ENCODE measurements at places on chromosomes 13 and 19. TPM values are rescaled to one million over a fixed set of nuclear protein-coding genes. Genes with fewer than 3 reads are reported as not detected.

DNA sequence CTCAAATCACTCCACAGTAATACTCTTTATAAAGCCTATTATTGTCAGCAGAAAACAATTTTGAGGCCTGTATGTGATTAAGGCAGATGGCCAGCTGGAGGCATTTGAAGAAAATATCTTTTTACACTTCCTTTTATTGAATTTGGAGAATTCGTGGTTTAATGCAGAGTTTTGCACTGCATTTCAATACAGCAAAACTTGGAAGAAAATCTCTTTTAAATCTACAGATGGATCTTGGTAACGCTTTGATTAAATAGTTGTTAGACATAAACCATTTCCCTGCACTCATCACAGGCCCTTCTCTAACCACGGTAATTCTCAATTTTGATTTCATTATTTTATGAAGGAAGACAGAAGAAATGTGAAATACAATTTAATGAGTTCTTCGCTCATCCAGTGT lies 185.7 kb downstream of the RFC3 start:
- DNase-seq: no peak

DNA sequence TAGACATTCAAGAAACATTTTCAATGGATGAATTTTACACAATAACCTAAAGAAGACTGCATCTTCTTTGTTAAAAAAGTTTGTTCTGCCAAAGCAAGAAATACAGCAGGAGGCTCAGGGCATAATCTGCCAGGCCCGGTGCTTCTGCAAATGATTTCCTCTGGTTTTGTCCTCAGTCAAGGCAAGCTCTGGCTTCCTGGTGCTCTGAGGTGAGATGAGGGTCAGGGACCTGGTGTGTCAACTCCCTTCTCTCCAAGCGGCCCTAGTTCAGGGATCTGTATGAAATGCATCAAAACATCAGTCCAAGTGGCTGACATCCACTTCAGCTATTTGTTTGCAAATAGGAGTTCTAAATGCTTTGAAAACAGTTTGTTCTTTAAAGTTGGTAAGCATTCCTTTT lies 31.6 kb downstream of the LACC1 start:
- DNase-seq: no peak

DNA sequence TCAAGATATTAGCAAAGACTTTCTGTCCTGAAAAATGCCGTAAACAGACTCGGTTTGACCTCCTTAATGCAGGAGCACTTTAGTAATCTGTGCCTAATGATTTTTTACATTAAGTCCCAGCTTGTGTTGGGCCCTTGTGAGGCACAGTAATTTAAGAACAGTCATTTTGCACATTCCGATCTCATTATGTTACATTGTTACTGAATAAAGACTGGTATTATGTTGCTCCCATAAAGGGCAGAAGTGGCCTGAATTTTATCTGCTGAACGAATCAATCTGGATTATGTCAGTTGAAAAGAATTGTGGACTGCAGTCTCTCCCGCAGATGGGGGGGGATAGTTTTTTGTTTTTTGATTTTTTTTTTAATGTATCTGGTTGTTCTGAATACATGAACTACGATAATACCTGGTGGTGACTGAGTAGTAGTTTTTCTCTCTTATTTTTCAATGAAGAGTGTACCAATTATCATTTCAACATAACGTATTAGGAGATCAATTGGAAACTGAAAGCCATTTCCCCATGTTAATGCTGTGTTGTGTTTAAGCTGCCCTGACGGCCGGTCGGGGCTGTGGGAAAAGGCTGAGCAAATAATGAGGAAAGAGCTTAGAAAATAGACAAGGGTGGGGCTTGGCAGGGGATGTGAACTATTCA lies 290.2 kb downstream of the ZNF536 start:
- DNase-seq: no peak

DNA sequence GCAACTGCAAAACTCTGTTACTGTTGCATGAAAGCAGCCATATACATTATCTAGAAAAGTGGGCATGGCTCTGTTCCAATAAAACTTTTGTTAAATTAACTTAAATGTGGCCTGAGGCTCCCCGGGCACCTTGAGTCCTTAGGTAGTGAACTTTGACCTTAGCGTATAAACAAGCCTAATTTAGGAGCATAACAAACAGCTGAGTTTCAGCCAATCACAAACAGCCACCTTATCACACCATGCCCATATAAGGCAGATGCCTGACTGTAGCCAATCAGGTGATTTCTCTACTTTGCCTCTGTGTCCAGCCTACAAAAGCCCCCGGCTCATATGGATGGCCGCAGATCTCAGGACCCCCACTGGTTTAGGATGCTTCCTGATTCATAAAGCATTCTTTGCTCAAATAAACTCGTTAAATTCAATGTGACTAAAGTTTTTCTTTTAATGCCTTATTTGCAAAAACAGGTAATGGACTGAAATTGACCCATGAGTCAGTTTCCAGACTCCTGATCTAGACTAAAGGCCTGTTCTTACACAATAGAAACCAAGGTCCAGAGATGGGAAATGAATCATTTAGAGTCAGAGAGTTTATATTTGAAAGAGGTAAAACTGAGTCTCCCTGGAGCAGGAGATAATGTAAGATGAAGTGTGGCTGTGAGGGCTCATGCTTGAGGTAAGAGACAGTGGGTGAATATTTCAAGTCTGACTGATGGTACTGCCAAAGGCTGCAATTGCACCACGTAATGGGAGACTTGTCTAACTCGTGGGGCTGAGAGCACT lies 130.2 kb downstream of the FGF9 start:
- no peak for DNase-seq

- no peak for DNase-seq
These were observed 423.4 kb downstream of the ITGBL1 start for GRCh38 chr13:101875717-101876393.

- DNase-seq: no peak
These were observed 206.7 kb upstream of the RFC3 start for GRCh38 chr13:33611121-33611805.

GRCh38 chr19:41457241-41457640 lies 14.3 kb downstream of the ERICH4 start:
- peak; percentile 55 for DNase-seq

DNA sequence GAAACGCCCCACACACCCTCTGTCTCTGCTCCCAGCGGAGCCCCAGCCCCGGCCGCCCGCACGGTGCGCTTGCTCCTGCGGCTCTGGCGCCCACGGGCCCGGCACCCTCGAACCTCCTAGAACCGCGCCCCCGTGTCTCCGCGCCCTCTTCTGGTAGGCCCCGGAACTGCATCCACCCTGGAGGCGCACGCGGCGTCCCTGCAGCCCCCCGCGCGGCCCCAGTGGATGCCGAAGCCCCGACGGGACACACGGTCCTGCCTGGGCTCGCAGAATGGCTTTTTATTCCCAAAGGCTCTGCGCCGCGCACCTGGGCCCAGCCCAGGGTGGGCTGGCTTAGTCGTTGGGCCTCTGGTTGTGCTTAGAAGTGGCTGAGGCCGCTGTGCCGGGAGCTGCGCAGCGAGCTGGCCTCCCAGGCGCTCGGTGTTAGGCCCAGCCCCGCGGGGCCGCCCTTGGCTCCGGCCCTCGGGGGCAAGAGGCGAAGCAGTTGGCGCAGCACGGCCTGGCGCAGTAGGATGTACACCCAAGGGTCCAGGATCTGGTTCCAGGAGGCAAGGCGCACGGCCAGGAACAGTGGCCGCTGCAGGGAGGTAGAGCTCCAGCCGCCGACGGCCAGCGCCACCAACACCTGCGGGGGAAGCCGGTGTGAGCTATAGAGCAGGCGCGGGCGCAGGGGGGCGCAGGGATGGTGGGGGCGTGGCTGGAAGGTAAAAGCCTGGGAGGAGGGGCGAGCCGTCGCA lies 2.8 kb downstream of the PTGER1 start:
- DNase-seq: peak; percentile 78

DNA sequence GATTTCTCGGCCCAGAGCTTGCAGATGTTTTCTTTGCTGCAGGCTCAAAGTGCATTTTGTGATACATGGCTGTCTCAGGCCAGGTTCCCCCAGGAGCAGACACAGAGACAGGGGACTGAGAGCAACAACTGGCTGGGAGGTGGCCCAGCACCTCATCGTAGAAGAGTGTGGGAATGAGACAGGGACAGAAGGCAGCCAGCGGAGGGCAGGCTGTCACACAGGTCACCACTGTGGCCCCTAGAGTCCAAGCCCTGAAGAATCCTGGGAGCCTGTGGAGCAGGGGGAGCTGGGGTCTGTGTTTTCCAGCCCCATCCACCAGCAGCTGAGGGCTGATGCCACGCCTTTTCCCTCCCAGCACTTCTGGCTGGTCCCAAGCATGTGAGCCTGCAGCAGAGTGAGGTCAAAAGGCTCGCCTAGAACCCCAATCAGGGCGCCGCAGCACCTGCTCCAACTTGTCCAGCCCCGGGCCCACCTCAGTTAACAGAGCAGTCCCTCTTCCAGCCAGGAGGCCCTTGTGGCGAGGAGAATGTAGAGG lies 723.8 kb downstream of the UQCRFS1 start:
- no peak for DNase-seq

- no peak for DNase-seq
These were observed 401.9 kb downstream of the PCDH20 start for GRCh38 chr13:61013796-61014195.

DNA sequence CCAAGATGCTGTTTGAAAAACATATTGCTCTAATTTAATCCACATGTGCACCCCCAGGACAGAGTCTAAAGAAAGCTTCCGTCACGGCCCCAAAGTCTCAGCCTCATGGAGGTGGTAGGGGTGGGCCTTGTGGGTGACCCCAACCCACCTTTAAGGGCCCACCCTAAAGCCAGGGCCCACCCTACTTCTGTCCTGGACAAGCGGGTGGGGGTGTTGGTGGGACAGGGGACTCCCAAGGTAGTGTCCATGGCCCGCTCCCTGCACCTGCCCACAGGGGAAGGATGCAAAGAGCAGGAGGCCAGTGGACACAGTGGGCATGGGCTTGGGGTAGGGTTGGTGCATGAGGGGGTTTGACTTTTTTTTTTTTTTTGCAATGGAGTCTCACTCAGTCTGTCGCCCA lies 66.8 kb downstream of the KCTD15 start:
- DNase-seq: no peak

DNA sequence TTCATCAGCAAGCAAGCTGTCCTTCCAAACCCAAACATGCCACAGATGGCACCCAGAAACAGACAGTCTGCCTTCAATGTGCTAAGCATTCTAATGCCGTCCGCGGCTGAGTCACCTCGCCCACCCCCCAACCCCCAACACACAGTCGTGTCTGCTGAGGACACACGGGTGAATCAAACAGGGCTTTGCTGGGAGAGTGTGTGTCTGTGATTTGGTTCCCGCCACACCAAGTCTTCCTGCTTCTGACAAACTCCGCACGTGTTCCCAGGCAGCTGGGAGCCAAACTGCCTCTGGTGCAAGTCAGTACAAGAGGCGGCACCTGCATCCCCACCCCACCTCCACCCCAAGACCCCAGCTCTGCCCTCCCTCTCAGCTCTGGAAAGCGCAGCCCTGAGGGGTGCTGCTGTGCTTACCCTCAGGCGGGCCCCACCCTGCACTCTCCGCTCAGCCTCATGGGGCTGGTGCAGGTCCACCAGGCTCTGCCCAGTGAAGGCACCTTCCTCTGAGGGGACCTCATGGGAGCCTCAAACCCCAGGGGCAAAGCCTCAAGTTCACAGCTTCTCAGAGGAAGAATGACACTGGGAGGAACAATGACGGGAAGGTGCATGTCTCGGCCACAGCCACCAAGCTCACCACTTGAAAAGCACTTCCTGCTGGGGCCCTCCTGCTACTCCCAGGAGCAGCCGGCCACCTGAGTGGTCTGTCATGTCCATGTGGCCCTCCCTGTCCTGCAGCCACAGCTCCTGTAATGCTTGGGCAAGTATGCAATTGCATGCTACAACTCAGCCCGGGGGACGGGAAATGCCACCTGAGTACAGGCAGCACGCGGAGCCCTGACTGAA lies 15.0 kb upstream of the SLC35E1 start:
- DNase-seq: peak; percentile 87

DNA sequence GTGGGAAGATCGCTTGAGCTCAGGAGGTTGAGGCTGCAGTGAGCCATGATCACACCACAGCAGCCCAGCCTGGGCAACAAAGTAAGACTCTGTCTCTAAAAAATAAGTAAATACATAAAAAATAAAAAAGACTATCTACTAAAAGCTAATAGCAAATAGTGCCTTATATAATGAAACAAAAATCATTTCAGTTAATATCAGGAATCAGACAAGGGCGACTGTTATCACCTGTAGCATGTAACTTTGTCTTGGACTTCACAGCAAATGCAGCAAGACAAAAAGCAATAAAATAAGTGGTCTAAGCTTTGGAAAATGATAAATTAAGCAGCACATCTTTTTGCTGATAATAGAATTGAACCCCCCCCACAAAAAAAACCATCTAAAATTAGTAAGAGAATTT lies 21.2 kb upstream of the GPI start:
- no peak for DNase-seq

The MRPS12 gene
- 26.9 TPM for total RNA-seq

The ZSCAN4 gene
- not detected for total RNA-seq

The ZNF442 gene
- 3.8 TPM for total RNA-seq

The DPF1 gene
- not detected for total RNA-seq

The AMH gene
- 12.7 TPM for total RNA-seq

The MTUS2 gene
- 0.14 TPM for total RNA-seq

The IZUMO2 gene
- total RNA-seq: not detected

The ZNF580 gene
- total RNA-seq: 92.7 TPM

The CPB2 gene
- total RNA-seq: not detected
